ENCODE measurements at places on chromosomes 6 and 20.

GRCh38 chr6:65816991-65817390 is 110.0 kb upstream of the EYS start:
- DNase-seq: no peak

- no peak for DNase-seq
Observed at GRCh38 chr6:134623401-134623800, 305.5 kb upstream of the SGK1 start.

DNA sequence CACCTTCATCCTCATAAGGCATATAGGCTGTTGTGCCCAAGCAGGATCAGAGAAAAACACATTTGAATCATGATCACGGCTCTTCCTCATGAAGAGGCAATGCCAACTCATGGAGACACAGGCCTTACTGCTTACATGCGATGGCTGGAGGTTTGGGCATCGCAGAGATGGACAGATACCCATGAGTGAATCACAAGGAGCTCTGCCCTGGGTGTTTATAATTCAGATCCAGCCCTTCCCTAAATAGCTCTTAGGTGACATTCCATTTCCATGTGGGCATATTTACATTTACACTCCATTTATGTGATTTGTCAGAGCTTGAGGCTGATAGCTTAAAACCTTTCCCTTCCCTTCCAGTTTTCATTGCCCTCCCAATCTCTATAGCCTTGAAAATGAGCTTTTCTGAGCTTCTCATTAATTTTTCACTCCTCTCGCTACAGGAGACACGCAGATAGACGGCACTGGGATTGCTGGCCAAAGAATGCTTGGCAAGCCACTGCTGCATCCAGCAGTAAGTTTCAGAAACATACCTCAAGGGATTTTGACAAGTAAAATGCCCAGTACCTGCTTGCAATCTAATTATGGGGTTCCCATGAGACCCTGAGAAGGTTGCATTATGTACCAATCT is 249.1 kb downstream of the TBC1D7 start:
- DNase-seq: no peak

GRCh38 chr6:113031591-113032238 is 684.6 kb downstream of the RFPL4B start:
- no peak for DNase-seq

GRCh38 chr6:88587150-88587520 is 376.3 kb downstream of the RNGTT start:
- DNase-seq: no peak

GRCh38 chr6:131807644-131808459 is at the start of gene ENPP1:
TSS of gene ENPP1 (plus strand) at chr6:131808020. CDS start at chr6:131808036, 16 bp downstream.
- peak; percentile 7 for DNase-seq

DNA sequence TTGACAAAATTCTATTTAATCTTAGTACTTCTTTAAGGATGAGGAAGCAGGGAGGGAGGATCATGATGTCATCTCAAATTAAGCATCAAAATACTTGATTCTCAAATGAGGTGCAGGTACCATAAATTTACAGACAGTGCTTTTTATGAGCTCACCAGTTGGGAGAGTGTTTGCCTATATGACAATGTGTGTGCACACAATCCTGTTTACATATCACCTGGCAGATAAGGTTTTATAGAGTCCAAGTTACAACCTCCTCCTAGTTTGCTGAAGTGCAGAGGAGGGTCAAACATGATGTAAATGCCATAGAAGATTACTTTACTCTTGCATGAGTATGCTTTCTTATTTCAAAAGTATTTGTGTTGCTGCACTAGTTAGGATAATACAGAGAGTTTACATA is 6.4 kb downstream of the ATXN1 start:
- no peak for DNase-seq

GRCh38 chr20:23386304-23387117 is 24.5 kb downstream of the GZF1 start:
- no peak for DNase-seq

- DNase-seq: no peak
Observed at GRCh38 chr6:168195712-168196111, 116.7 kb upstream of the FRMD1 start.

DNA sequence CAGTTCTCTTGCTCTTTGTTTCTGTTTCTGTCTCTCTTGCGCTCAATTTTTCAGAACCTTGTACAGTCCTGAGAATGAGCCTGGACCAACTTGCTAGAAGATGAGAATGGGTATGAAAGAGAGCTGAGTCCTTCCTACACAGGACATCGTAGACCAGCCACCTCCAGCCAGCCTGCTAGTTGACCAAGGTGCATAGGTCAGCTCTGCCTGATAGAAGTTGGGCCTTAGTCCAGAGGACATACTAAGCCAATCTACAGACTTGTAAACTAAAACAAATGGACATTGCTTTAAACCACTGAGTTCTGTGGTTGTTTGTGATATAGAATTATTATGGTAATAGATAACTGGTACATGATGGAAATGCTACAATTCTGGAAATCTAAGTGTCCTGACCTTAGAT is 236.4 kb upstream of the ZFP64 start:
- DNase-seq: no peak

- DNase-seq: no peak
Observed at GRCh38 chr6:152981219-152981618, 1.6 kb downstream of the FBXO5 start.

GRCh38 chr20:16125816-16126215 is 447.4 kb downstream of the KIF16B start:
- DNase-seq: no peak

- DNase-seq: no peak
Observed at GRCh38 chr20:57205606-57206219, 60.7 kb downstream of the BMP7 start.

- DNase-seq: no peak
Observed at GRCh38 chr6:26300828-26301227, 64.2 kb upstream of the BTN3A2 start.

DNA sequence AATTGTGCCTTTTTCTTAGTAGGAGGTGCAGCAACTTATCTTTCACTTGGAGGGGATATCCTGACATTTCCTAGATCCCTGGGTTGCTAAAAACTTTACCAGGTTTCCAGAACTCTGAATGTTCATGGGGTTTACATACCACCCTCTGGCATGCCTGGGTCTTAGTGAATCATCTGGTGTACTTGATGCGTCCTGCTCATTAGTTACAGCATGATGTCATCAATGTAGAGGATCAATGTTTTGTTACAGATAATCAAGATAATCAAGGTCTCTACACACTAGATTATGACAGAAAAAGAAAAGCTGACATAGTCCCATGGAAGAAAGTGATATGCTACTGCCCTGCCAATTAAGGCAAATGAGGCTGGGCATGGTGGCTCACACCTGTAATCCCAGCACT is 27.0 kb downstream of the FITM2 start:
- DNase-seq: no peak

GRCh38 chr20:33211817-33212424 is 5.2 kb upstream of the BPIFA3 start:
- no peak for DNase-seq

DNA sequence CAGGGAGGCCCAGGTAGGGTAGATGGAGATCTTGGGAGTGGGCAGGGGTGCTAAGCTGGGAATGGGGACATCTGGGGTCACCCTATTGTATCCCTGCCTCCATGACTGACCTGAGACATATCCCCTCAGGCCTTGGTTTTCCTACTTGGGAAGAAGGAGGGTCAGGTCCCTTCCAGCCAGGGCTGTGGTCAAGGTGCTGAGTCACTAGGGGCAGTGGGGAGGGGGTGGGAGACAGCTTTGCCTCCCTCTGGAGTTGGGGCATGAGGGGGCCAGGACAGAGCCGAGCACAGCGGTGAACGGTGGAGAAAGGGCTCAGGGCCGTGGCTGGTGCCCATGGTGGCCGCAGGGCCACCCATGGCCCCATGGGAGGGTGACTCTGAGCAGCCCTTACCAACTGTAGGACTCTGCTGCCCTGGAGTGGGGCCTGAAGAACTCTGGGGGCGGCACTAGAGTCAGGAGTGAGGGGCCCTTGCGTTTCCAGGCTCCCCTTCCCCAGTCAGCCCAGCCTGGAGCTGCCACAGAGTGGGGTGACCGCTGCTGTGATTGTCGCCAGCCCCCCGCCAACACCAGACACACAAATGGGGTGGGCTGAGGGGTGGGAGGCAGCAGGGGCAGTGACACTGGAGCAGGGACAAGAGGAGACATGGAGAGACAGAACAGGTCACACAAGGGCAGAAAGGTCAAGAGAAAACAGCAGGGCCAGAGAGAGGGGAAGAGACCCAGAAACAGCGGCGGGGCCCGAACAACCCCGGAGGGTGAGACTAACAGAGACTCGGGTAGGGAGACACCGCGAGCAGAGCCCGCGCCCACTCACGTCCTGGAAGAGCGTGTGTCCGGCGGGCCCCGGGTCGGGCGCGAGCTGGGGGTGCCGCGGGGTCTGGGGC is 576 bp downstream of the NECAB3 start:
- DNase-seq: no peak

- DNase-seq: no peak
Observed at GRCh38 chr6:55562318-55562717, 16.7 kb downstream of the HMGCLL1 start.

DNA sequence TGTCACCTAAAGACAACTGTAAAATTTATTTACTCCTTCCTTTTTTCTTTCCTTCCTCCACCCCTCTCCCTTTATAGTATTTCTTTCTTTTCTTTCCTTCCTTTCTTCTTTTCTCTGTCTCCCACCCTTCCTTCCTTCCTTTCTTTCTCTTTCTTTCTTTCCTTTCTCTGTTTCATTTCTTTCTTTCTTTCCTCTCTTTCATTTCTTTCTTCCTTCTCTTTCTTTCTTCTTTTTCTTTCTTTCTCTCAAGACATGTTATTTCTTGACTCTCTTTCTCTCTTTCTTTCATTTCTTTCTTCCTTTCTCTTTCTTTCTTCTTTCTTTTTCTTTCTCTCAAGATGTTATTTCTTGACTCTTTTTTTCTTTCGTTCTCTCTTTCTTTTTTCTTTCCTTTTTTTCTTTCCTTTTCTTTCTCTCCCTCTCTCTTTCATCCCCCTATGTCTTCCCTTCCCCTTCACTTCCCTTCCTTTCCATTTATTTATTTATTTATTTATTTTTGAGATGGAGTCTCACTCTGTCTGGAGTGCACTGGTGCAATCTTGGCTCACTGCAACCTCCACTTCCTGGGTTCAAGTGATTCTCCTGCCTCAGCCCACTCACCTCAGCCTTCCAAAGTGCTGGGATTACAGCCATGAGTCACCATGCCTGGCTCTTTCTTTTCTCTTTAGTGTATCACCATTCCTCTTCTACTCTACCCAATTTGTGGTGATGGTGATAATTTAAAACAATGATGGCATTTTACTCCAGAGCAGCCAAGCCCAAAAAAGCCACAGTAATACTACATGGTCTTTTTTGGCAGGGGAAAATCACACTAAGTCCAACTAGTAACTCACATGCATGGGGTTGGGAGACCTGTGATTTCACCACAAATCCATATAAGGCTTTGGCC is 188.2 kb downstream of the ADGRG6 start:
- DNase-seq: no peak

- no peak for DNase-seq
Observed at GRCh38 chr6:150196942-150197745, 54.3 kb downstream of the PPP1R14C start.

GRCh38 chr6:17423026-17423425 is 29.6 kb downstream of the CAP2 start:
- DNase-seq: no peak

DNA sequence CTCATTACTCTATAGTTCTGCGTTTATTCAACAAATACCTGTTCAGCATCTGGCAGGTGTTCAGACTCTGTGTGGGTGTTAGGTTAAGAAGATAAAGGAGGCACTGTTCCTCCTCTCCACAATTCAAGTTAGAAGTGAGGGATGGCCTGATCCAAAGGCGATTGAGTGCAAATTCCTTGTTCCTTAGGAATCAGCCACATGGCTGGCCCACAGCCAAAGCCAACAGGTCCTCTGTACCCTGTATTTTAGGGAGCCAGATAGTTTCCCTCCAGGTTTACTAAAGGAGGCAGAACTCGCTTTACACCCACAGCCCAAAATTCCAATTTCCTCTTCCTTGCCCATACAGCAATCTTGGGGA is 5.0 kb upstream of the CD40 start:
- DNase-seq: no peak

GRCh38 chr20:33443006-33443511 is 504 bp downstream of the SNTA1 start:
- no peak for DNase-seq

DNA sequence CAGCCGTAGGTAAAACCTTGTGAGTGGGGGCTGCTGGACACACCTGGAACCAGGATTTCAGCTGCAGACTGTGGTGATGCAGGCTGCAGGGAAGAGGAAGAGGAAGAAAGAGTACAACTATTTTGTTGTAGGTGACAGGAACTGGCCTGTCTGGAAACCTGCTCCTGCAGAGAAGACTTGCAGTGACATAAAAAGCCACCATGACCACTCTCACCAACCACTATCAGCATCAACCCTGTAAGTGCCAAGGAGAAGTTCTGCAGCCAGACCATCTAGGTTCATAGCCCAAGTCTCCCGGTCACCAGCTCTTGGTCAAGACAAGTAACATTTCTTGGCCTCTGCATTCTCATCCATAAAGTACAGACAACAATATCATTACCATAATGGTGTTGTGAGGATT is 91.2 kb downstream of the PREX1 start:
- DNase-seq: no peak

DNA sequence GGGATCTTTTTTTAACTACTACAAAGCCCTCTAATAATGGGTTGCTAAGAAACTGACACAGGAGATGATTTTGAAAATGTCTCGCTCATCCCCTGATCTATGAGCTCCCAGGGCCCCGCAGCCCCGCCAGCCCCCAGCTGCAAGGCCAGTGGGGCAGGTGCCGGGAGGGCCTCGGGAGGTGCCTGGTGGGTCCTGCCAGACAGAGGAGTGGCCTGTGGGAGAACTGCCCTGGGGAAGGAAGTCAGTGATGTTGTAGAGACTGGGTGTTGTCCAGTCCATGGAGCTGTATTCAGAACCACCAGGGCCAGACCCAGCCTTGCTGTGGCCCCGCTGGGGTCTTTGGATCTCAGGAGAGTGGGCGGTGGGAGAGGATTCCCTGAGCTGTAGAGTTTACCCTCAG is 258.7 kb downstream of the TAF4 start:
- DNase-seq: no peak

DNA sequence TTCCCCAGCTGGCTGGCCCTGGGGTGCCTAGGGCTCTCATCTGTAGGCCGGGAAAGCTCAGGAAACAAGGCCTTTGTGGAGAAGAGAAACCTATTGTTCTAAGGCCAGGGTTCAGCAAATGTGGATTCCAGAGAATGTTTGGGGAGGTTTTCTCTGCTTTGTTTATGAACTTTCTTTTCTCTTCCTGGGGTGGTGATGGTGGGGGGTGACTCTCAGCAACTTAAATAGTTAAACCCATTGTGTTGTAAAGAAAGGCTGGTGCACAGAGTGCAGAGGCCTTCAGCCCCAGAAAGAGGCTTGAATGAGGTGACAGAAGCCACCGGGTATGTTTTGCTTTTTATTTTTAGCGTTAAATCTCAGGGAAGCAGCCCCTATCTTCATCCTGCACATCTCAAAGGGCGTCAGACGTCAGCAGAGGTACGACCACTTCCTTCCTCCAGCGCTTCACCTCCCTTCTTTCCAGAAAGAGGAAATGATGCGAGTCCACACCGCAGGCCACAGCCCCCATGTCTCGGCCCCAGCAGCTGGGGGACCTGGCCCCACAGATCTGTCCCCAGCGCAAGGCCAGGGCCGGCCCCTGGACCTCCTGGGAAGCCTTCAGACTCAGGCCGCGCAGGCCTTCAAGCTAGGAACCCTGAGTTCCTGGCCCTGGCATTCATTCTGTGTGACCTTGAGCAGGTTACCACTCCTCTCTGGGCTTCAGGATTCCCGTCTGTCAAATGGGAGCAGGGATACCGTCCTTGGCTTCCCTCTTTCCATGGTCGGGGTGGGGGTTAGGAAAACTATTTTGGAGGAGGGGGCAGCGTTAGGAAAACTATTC is 605 bp upstream of the PPP1R16B start:
- peak; percentile 55 for DNase-seq

All from stimulated activated CD8-positive, alpha-beta memory T cell treated with anti-CD3 and anti-CD28 coated beads, Interleukin-4, amount 100 ng/mL, for 4 hours (primary cell).